Brain microvascular endothelial cell (primary cell): ENCODE measurements at places on chromosomes 7 and 10.

- DNase-seq, result peak; percentile 24
Observed at GRCh38 chr7:125878988-125879387, 949.4 kb upstream of the POT1 start.

DNA sequence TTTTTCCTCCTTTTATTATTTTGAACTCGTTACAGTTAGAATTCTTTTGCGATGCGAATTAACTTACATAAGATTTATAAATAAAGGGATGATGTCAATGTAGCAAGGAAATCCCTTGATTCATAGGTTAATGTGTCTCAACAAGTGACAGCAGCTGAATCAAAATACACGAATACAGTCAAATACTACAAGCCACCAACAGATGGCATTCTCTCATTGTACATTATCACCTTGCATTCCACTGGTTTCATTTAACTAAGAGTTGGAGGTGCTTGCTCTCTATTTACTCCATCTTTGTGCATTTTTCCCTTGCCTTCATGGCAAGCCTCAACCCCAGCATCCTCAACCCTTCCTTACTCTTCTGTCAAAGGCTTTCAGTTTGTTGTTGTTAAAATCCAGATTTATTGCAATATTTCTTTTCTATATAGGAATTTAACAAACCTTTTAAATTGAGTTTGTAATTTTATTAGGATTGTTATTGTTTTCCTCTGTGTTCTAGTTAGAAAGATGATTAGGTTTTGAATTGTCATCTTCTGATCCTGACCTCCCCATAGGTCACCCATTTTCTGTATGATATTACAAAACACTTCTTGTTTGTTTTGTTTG is 78.3 kb downstream of the SLC25A40 start:
- DNase-seq, result peak; percentile 40

- no peak for DNase-seq
Observed at GRCh38 chr7:104160375-104160774, 47.4 kb downstream of the ORC5 start.

GRCh38 chr7:36372156-36372555 is 17.5 kb upstream of the ANLN start:
- DNase-seq, result no peak

DNA sequence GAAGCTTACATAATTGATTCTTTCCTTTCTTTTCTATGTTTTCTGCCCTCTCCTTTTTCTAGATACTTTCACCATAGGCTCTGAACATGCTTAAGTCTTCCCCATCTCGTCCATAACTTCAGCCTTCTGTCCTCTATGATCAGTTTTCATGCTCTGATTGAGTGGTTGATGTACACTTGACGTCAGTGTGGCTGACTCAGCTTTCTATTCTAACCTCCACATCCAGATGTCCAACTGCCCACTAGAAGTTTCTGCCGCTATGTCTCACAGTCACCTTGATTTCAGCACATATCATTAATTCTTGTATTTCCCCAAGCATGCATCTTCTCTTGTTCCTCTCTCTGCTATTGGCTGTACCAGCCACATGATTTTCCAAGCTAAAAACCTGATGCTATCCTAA is 15.0 kb downstream of the CDK14 start:
- DNase-seq, result no peak

DNA sequence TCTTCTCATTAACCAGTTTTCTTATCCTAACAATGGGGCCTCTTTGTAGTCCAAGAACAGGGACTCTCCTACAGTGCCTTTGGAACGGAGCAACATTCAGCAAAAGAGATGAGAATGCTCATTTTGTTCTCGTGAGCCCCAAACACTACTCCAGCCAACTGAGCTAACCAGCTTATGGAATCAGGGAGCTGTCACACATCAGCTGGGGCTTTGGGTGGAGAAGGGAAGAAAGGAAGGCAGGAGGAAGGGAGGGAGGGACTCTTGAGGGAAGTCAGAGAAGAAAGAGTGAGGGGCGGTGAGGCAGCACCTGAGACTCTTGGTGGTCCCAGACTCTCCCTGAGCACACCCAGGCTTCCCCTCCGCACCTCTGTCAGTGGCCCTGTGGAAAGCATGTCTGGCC is 123.1 kb downstream of the CLEC2L start:
- no peak for DNase-seq

- no peak for DNase-seq
Observed at GRCh38 chr10:63692220-63692896, 171.2 kb downstream of the REEP3 start.

GRCh38 chr7:87322912-87323311 is 22.6 kb upstream of the CROT start:
- no peak for DNase-seq

- DNase-seq, result no peak
Observed at GRCh38 chr10:7998831-7999230, 55.7 kb upstream of the GATA3 start.

- DNase-seq, result no peak
Observed at GRCh38 chr7:98191668-98192431, 19.4 kb upstream of the BHLHA15 start.

GRCh38 chr10:60798870-60799269 is 20.6 kb downstream of the CDK1 start:
- no peak for DNase-seq

DNA sequence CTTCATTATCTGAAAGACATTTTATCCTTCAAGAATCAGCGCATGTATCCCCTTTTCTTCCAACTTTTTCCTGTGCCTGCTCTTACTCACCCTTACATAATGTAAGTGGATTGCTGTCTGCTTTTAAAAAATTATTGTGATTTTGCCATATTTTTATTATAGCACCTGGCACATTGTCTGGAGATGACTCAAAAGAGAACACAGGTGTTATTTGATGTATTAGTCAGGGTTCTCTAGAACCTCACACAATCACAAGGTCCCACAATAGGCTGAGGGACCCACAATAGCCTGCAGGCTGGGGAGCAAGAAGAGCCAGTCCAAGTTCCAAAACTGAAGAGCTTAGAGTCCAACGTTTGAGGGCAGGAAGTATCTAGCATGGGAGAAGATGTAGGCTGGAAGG is 390.0 kb downstream of the EXOC4 start:
- DNase-seq, result no peak

DNA sequence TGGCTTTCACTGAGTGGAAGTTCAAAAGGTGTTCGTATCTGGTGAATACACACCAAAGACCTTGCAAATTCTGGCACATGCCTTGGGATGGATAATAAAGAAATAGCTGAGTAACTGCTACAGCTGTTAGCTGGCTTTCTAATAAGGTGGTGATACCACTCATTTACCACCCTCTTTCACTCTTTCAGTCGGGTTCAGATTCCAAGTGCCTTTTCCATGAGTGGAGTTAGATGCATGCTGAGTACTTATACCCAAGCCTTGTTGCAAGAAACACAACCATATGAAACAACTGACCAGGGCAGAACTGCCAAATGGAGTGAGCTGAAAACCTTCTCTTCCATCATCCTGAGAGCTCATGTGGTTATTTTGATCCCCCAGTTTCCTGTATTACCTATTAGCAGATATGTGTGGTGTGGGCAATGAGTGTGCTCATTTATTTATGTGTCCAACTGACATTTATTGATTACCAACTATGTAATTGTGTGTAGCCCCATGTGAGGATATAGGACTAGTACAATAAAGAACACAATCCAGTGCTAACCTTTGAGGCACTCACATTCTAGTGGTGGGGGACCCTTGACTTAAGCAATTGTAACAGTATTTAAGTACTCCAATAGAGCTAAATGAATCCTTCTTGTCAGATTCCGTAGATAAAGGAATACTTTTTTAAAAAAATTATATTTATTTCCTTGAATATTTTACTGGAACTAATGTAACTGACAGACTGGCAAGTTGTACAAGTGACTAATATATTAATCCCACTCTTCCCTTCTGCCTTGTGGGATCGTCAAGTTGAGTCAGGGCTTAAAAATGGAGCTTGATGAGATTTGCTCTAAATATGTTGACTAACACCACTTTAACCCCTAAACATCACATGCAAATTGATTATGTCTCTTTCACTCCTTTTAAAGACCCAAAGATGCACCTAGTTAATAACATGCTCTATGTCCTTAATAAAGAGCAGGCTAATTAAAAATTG is 124.7 kb downstream of the ARID5B start:
- no peak for DNase-seq

DNA sequence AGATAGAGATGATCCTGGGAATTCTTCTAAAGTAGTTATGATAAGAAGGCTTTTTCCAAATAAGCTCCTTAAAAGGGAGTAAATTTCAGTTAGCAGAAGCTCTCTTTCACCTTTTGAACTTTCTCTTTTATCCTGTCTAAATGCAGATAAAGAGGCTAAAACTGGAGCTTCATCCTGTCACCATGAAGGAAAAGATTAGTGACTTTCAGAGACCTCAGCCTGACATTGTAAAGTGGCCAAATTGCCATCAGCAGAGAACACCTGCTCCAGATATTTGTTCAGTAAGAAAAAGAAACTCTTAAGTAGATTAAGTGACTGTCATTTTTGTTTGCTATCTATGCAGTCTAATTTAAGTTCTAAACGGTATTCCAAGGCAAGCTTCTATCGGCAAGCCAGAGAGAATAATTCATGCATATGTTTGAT is 18.3 kb downstream of the VWDE start:
- no peak for DNase-seq

DNA sequence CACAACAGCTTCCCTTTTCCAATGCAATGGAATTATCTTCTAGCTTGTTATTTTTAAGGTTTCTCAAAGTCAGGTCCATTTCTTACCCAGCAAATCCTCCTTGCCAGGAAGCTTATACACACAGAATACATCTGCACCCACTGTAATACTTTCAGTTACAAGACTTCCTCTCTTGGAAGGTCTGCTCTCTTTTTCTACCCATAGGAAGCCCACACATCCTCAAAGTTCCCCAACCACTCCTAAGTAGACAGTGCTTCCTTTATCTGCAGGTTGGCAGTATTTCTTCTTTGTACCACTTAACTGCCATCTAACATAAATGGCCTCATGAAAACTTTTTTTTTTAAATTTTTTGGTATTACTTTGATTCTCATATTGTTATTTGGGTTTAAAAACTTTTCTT is 155.6 kb downstream of the TAX1BP1 start:
- DNase-seq, result no peak

GRCh38 chr7:19397911-19398310 is 252.7 kb upstream of the FERD3L start:
- DNase-seq, result peak; percentile 78

GRCh38 chr10:113002449-113002777 is 52.4 kb downstream of the TCF7L2 start:
- DNase-seq, result no peak

DNA sequence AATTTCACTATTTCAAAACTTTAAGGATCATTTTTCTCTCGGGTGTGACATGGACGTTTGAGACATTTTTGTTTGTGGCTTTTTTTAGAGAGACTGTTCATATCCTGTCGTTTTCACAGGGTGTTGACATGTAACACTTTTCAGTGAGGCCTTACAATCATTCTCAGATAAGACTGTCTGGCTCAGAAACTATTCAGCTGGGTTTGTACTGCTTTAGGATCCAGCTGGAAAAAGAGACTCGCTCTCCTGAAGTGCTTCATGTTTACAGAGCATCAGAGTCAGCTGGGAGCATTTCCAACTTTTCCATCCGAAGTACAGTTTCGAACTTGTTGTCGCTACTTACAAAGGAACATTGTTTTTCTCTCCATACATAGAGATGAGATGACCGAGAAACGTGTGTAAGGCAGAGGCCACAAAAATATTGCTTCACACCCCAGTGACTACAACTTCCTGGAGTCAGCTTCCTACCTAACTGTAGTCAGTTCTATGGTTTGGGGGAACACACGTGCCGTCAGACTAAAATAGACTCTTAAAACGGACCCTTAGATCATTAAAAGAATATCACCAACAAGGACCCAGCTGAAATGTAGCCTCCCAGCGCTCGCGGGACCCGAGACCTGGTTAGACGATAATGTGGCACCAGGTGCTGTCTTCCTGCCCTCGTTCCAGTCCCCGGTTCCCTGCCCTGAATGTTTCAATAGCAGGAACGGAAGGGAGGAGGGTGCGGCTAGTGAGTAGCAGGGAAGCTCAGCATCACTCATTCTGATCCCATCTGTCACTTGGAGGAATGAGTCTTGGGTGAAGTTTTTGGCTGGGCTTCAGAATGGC is 78.0 kb downstream of the MKI67 start:
- peak; percentile 55 for DNase-seq

GRCh38 chr10:88975377-88975720 is 15.2 kb upstream of the FAS start:
- DNase-seq, result no peak

DNA sequence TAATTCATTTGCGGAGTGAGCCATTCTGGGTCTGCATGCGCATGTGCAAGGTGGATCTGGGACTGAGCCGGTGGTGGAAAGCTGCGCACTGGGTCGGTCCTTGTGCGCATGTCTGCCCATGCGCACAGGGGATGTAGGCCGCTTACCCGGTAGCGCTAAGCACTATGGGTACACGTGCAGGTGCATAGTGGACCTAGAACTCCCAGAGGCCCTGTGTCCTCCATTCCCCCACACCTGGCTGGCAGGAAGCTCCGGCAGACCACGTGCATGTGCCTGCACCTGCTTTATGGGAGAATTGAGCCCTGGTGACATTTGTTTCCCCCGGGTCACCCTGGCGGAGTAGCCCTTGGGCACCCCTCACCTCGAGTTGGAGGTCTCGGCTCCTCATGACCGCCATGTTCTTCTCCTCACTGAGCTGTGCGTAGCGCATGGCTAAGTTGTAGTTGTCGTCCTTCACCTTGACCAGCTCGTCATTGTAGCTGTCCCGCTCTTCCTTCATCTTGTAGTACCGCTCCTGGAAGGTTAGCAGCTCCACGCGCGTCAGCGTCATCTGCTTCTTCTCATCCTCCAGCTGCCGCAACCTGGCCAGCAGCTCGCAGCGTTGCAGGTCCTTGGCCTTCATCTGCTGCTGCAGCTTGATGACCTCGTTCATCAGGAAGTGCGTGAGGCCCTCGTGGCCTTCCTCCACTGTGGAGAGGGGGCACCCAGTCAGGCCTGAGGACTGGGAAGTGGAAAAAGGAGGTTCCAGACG is 99.6 kb downstream of the CARD11 start:
- DNase-seq, result no peak

DNA sequence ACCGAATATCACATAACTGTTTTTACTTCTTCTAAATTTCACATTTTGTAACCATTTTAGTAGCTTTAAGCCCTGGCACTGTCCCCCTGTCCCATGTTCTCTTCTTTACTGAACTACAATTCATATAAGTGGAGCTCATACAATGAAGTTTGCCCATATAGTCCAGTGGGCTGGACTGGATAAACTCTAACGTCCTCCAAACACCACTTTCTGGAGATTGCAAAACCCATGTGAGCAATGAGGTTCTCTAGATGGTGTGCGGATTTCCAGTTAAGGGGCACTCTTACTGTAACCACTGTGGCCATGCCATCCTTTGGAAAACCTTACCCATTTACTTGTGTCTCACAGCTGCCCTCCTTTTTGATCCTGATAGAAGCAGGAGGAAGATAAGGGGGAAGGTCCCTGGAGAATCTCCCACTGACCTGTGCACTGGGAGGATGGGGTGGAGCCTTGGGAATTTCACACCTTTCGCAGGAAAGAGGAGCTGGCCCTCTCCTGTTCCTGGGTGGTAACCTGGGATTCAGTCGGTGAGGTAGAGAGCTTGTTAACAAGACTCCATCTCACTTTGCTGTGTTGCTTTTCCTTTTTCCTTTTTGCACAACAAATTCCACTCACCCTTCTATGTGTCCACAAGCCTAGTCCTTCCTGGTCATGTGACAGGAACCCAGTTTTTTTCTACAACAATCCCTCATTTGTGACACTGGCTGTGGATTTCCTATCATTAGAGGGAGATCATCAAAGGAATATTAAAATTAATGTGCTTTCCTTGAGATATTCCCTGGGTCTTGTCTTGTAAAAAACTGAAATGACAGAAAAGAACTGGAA is 120.7 kb downstream of the ARID5B start:
- DNase-seq, result no peak

GRCh38 chr7:47648275-47648925 is 66.5 kb upstream of the TNS3 start:
- DNase-seq, result peak; percentile 77

GRCh38 chr10:114172776-114173602 is 1.0 kb downstream of the CCDC186 start:
- DNase-seq, result no peak
